ENCODE measurements at places on chromosomes 1 and 21.

DNA sequence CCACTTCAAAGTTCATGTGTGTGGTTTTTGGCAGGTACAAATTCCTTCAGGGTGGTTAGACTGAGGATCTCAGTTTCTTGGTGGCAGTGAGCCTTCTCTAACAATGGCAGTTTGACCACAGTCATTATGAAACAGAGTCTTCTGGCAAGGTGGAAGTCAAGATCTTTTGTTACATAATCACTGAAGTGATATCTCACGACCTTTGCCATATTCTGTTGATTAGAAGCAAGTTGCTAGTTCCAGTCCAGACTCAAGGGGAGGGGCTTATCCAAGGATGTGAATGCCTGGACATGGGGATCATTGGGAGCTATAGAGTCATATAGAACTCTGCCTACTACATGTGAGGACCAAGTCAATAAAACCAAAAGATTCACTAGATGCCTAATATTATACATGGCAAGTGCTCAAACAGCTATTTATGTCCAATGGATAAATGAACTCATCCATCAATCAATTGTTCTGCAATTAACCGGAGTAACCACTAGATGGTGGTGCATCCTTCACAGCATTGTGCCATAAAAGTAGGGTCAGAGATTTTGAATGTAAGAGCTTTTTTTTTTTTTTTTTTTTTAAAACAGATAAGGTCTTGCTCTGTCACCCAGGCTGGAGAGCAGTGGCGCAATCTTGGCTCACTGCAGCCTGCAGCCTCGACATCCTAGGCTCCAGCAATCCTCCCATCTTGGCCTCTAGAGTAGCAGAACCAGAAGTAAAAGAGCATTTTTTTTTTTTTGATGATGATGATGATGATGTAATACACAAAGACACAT is 131.9 kb downstream of the CRB1 start:
- DNase-seq = peak; percentile 40

DNA sequence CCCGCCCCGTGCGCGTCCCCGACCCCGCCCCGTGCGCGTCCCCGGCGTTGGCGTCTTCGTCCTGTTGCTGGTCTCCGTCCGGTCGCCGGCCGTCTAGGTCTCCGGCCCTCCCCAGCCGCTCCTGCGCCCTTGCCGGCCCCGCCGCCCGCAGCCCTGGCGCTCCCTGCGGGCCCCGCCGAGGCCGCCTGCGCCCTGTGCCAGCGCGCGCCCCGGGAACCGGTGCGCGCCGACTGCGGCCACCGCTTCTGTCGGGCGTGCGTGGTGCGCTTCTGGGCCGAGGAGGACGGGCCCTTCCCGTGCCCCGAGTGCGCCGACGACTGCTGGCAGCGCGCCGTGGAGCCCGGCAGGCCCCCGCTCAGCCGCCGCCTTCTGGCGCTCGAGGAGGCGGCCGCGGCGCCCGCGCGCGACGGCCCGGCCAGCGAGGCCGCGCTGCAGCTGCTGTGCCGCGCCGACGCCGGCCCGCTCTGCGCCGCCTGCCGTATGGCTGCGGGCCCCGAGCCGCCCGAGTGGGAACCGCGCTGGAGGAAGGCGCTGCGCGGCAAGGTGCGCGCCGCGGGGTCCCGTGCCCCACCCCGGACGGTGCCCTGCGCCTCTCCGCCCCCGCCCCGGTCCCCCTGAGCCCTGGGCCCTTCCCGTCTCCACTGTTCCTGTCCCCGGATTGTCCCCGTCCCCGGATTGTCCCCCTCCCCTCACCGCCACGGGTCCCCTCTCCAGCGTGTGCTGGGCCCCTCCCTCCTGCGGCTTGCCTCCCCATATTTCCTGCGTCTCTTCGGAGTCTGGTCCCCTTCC is at the start of gene RNF187:
RNF187 (plus strand) TSS at position 47 of the 789 bp plus-strand sequence.
- no peak for DNase-seq

DNA sequence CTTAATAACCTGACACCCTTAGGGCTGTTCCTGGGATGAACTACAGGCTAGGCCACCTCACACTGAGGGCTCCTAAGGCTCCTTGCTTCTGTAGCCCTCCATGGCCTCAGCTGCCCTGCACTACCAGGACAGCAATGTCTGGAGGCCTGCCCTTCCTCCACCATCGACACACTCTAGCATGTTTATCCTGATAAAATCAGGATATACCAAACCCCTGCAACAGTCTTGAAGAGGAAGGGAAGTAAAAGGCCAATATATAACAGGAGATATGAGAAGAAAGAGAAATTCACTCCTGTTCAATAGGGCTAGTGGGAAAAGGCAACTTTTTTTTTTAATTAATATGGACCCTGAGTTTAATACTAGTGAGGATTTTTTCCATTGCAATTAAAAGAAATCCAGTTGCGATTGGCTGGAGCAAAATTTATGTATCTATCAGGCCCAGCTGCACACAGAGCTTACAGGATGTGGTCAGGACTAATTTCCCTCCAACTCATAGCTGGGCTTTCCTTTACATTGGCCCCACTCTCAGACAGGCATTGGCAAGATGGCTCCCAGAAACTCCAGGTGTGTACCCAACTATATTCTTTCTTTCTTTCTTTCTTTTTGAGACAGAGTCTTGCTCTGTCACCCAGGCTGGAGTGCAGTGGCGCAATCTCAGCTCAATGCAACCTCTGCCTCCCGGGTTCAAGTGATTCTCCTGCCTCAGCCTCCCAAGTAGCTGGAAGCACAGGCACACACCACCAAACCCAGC is 13.5 kb upstream of the ATP2B4 start:
- DNase-seq = no peak

DNA sequence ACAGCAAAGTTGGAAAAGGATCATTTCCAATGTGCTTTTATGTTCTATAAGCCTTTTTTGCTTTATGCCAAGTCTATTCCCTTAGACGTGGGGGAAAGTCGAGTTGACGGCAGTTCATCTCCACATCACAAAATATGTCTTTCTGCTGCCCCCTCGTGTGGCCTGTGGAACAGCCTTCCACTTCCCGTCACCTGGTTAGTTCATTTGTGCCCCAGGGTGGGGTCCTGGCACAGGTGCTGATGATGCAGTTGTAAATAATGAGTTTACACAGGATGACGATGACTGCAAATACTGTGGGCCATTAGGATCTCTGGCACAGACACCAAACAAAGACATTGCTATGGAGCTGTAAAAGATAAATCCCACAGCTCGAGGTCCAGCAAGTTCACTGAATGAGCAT is 10.0 kb upstream of the OTUD3 start:
- DNase-seq = no peak

DNA sequence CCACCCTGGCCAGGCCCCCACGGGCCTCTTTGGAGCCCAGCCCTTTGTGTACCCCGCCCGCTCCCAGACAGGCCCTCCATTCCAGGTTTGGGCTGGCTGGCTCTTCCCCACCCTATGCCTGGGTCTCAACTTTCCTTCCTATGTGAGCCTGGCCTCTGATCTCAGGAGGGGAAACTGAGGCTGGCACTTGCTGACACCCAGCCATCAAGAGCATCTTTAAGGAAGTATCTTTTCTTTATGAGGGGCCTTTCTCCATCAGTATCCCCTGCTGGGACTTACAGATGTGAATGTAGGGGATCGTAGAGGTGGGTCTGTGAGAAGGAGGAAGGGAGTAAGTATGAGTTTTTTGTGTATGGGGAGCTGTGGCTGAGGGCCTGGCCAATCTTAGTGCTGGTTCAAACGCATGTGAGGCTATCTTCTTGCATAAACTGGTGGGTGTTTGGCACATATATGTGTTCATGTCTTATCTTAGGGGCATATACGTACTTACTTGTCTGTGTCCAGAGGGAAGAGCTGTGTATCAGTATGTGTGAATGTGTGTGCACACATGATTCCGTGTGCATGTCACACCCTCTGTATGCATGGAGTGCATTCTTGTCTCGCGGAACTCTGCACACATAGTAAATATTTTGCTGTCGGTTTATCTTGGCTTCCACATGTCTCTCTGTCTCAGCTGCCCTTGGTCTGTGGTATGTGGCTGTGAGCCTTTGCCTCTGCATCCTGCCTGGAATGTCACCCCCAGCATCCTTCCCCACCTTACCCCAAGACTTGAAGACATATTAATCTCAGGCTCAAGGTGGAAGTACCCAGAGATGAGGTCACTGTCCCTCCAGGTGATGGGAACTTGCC is 5.4 kb downstream of the NECTIN4 start:
- no peak for DNase-seq

DNA sequence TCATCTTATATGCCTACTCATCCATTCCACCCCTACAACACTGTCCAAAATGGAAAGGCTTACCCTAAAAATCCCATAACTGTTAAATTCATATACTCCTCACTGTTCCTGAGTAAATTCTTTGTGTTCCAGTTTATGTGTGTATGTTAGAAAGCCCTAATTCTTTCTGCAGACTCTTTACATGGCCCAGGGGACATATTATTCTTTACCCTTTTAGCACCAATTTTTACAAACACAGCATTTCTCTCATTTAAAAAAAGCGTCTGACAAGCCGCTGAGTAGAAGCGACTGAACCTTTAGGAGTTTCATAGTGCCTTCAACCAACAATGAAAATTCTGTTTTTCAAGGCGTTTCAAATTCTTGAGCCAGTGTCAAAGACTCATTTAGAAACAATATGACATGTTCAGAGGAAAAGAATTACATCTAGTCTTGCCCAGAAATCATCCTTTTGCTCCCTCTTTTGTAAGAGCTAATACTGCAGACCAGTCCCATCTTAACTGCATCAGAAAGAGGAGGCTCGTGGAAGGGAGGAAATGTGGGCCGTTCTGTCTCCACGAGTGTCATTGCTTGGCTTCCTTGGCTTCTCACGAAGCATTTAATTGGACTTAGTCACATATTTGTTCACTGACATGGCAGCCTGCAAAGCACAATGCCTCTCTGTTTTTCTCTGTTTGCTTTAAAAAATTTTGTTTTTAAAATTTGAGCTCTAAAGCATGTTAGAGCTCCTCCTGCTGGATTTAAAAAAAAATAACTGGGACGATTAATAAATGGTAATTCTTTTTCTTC is 21.3 kb upstream of the C1orf105 start:
- peak; percentile 26 for DNase-seq

Measured in naive thymus-derived CD4-positive, alpha-beta T cell (primary cell).